Naive B cell (primary cell): ENCODE measurements at places on chromosomes 1 and 21. TPM values are rescaled to one million over a fixed set of nuclear protein-coding genes. Genes with fewer than 3 reads are reported as not detected.

The SH3BP5L gene
- 1.5 TPM for polyA plus RNA-seq

The MRAP gene
- polyA plus RNA-seq = not detected

GRCh38 chr1:176733661-176734060 lies 270.7 kb downstream of the PAPPA2 start:
- DNase-seq = no peak

The CLSTN1 gene
- polyA plus RNA-seq = 14.1 TPM

- DNase-seq = no peak
Observed at GRCh38 chr1:165549973-165550372, 6.2 kb downstream of the LRRC52 start.

DNA sequence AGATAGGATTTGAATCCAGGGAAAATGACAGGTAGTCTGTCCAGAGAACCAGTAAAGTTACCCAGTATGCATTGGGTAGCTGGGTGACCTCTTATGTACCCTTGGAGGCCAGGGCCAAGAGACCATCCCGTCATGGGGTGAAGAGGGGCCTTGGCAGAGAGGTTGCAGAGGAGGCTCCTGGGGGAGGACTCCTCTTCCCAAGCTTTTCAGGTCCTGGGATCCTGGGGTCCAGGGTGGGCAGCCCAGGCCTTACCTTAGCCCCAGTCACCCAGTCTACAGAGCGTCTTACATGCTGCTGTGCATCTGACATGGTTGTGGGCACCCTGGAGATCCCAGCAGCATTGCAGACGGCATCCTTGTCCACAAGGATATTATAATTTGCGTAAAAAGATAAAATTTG lies 14.0 kb downstream of the PMF1 start:
- no peak for DNase-seq

- DNase-seq = no peak
Observed at GRCh38 chr1:189524501-189524900, 953.2 kb downstream of the BRINP3 start.

GRCh38 chr1:1106510-1107221 lies 9.2 kb downstream of the C1orf159 start:
- no peak for DNase-seq

DNA sequence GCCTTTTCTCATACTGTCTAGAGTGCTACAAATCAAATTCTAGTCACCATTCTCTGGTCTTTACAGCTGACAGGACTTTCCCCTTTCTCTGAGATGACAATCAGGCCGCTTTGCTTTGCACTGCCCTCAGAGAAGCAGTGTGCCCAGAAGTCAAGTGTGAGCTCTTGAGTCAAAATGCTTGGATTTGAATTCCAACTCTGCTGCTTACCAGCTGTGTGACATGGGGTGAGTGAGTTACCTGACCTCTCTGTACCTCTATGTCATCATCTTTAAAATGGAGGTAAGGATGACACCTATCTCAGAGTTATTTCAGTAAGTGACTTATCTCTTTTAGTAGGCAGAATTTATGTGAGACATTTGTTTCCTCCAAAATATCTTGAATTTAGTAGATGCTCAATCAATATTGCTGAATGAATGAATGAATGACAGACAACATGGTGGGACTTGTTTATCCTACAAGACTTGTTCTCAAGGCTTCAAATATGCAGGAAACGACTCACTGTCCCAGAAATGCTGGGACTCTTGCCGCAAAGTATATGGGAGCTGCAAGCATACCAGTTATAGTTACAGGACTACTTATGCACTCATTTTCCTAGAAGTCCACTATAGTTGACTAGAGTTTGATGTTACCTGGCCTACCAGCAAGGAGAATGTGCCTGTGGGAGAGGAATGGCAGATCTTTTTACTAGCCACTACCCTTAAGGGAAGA lies 38.1 kb upstream of the A3GALT2 start:
- DNase-seq = no peak

The CZIB gene
- 34.5 TPM for polyA plus RNA-seq

DNA sequence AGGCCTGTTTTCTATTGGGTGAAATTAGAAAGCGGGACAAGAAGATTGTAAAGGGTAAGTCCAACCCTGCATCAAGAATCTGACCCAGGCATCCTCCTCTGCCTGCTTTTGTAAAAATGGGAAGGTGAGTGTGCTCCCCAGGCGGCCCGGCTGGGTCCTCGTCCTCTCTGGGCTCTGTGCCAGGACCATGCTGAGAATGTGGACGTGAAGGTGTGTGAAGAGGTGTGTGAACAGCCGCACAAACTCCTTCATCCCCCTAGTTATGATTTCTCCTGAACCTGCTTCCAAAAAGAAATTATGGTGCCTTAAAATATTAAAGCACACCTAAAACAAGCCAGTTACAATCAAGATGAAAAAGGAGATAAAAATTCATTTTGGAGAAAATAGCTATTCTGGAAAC lies 185.7 kb downstream of the IGSF21 start:
- no peak for DNase-seq

DNA sequence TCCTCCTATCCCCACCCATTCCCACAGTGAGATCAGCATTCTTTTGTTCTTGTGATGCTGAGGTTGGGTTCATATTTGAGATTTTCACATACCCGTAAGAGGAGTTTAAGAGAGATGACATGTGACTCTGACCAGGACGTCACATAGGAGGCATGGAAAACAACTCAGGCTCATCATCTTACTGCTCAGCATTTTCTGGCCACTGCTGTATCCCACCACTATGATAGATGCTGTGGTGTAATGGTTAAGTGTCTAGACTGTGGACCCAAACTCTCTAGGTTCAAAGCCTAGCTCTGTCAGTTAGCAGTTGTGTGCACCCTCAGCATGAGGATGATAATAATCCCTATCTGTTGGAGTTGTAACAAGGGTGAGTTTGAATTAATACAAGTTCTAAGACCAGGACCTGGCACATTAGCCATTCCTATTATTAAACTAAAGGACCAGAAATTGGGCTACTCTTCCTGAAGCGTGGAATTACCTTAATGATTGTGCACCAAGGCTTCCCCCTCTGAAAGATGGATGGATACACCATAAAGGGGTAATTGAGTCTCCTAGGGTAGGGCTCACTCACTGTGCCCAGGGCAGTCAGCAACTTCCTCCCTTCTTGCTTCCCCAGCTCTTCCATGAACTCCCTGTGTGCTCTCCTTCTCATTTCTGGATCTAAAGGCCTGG lies 40.9 kb downstream of the LGR6 start:
- no peak for DNase-seq

GRCh38 chr1:18662286-18662639 lies 31.6 kb downstream of the PAX7 start:
- no peak for DNase-seq
